Activated naive CD8-positive, alpha-beta T cell treated with anti-CD3 and anti-CD28 coated beads, Interleukin-2, amount 10 ng/mL, durations not matched to agents 7 days and 5 days (primary cell): ENCODE measurements at places on chromosomes 2 and 18. TPM values are rescaled to one million over a fixed set of nuclear protein-coding genes. Genes with fewer than 3 reads are reported as not detected.
A peak's percentile ranks its signal among the peaks of the same experiment; 100 is the strongest.

Gene TRABD2A
- total RNA-seq, result 81.1 TPM

DNA sequence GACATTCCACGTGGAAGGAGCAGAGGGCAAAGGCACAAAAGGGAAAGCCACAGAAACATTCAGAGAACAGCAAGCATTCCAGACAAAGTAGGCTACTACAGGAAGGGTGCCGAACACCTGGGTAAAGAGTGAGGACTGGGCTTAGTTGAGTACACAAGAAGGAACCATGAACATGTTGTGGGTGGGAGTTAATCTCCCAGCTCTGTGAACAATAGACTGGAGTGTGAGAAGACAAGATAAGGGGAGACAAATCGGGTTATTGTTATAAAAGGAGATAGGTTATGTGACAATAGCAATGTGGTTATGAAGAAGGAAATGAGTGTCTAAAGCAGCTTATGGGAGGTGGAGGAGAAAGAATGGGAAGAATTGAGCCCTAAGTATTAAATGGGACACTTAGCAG is 70.0 kb downstream of the DPP4 start:
- H3K4me1 ChIP-seq, result peaks cover 46% of the 10 kb centered on the region
- H3K27me3 ChIP-seq, result no peaks in the 10 kb centered on the region
- H3K4me3 ChIP-seq, result no peak overlapping the region
- peaks cover 82% of the 10 kb centered on the region for H3K36me3 ChIP-seq
- peak overlapping the region; percentile 39 for H3K27ac ChIP-seq
- DNase-seq, result no peak

Gene AQP12B
- not detected for total RNA-seq

DNA sequence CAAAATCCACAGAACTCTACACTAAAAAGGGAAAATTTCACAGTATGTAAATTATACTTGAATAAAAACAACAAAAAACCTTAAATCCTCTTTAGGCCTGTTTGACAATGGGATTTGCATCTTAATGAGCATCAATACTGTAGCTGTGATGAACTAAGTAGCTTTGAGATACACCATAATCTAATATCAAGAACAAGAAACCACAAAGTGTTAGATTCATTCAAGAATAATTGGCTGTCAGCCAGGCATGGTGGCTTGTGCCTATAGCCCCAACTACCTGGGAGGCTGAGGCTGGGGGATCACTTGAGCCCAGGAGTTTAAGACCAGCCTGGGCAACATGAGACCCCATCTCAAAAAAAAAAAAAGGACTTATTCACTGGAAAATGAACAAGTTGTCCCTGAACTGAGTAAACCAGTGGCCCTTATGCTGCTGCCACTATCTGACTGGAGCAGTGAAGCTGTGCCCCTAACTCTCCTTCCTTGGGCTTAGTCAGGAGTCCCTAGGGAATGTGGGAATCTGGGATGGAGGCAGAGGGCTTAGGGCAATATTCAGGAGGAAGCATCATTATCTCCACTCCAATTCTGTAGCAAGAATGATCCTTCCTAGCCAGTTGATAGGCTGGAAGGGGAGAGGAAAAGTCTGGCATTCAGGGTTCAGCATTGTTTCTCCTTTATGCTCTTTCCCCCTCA is 88.5 kb downstream of the PRKCE start:
- H3K27me3 ChIP-seq, result no peaks in the 10 kb centered on the region
- no peak overlapping the region for H3K4me3 ChIP-seq
- no peaks in the 10 kb centered on the region for H3K36me3 ChIP-seq
- DNase-seq, result no peak
- H3K27ac ChIP-seq, result no peak overlapping the region

DNA sequence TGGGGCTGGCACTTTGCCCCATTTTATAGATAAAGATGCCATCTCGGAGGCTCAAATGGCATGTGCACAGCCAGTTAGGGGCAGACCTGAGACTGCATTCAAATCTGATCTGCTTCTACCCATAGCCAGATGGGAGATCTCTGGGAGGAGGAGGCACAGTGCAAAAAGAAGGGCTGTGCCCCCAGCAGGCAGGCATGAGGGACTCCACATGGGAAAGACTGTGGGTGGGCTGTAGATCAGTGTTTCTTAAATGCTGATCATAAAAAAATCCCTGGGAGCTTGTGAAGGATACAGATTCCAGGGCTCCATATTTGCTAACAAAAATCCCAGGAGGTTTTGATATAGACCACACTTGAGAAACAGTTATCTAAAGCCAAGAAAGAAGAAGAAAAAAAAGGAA is 15.2 kb downstream of the PAX8 start:
- peaks cover 37% of the 10 kb centered on the region for H3K36me3 ChIP-seq
- no peak overlapping the region for H3K27ac ChIP-seq
- H3K4me3 ChIP-seq, result no peak overlapping the region
- peaks cover 11% of the 10 kb centered on the region for H3K4me1 ChIP-seq
- H3K27me3 ChIP-seq, result no peaks in the 10 kb centered on the region
- DNase-seq, result no peak

DNA sequence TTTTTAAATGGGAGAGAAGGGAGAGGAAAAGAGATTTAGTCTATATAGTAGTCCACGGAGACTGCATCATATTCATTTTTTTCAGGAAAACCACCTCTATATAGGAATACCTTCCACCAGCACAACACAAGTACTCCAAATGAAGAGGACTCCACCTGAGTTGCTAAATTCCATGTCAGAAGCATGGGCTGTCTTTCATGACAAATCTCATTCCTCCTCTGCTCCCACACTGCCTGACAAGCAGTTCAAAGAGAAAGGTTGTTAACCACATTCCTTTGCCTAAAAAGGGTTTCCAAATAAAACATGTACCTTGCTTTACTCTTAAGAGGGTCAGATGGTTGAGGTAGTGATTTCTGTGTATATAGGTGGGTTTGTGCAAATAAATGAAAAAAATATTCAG is 122.0 kb downstream of the TMEFF2 start:
- peaks cover 5% of the 10 kb centered on the region for H3K27me3 ChIP-seq
- peak overlapping the region; percentile 17 for H3K4me3 ChIP-seq
- no peak for DNase-seq
- peaks cover 23% of the 10 kb centered on the region for H3K4me1 ChIP-seq
- H3K36me3 ChIP-seq, result no peaks in the 10 kb centered on the region
- H3K27ac ChIP-seq, result no peak overlapping the region

Gene EIPR1
- total RNA-seq, result 34.6 TPM

DNA sequence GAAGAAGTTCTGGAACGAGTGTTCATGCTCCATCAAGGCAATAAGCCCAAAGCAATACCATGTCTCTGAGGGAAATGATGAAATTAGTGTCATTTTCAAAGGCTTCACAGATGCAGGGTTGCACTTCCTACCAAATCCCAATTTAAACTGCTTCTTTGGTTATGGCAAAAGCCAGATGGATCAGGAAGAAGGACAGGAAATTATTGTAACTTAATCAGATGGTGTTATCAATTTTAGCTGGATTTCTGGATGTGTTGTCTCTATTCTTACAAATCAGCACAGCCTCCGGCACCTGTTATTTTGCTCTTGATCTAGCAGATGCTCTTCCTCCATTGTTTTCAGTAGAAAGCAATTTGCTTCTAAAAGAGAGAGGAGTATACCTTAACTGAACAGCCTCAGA is 693.4 kb downstream of the SOCS6 start:
- H3K4me3 ChIP-seq, result no peak overlapping the region
- H3K36me3 ChIP-seq, result no peaks in the 10 kb centered on the region
- no peaks in the 10 kb centered on the region for H3K4me1 ChIP-seq
- H3K27me3 ChIP-seq, result no peaks in the 10 kb centered on the region
- no peak overlapping the region for H3K27ac ChIP-seq

GRCh38 chr2:118479020-118479419 is 368.4 kb downstream of the EN1 start:
- H3K27ac ChIP-seq, result no peak overlapping the region
- H3K36me3 ChIP-seq, result no peaks in the 10 kb centered on the region
- no peak overlapping the region for H3K4me3 ChIP-seq
- DNase-seq, result no peak
- H3K4me1 ChIP-seq, result no peaks in the 10 kb centered on the region

Gene LPIN2
- 91.0 TPM for total RNA-seq

DNA sequence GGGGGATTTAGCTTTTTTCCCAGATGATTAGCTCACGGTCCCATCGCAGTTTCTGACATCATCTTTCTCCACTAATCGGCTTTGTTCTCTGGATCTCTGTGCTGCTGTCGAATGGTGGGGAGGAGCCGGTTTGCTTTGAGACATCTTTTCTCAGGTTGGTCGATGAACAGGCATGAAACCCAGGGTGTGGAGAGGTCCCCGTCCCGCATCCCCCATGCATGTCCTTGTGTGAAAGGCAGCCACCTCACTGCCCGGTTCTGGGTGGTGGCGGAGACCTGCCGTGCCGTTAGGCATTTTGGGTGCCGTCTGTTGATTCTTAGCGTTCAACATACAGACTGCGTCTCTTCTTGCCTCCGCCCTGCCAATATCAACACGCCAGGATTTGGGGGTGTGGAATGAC is 57.8 kb downstream of the CTDP1 start:
- peaks cover 67% of the 10 kb centered on the region for H3K36me3 ChIP-seq
- H3K27ac ChIP-seq, result no peak overlapping the region
- no peaks in the 10 kb centered on the region for H3K27me3 ChIP-seq

- no peaks in the 10 kb centered on the region for H3K27me3 ChIP-seq
- H3K36me3 ChIP-seq, result no peaks in the 10 kb centered on the region
- H3K4me3 ChIP-seq, result no peak overlapping the region
- DNase-seq, result no peak
- no peaks in the 10 kb centered on the region for H3K4me1 ChIP-seq
- no peak overlapping the region for H3K27ac ChIP-seq
These were observed 33.9 kb upstream of the IKZF2 start for GRCh38 chr2:213185147-213185822.

- DNase-seq, result peak; percentile 67
- peaks cover 5% of the 10 kb centered on the region for H3K4me1 ChIP-seq
- H3K4me3 ChIP-seq, result peak within 1 kb of the TSS; percentile 48
- H3K27me3 ChIP-seq, result peaks cover 42% of the 10 kb centered on the region
These were observed at the start of gene GNAL for GRCh38 chr18:11688972-11689668. GNAL (plus strand) TSS chr18:11689264; CDS start chr18:11689564, 300 bp downstream.

Gene TCF23
- total RNA-seq, result not detected

- H3K4me1 ChIP-seq, result peaks cover 2% of the 10 kb centered on the region
- peaks cover 13% of the 10 kb centered on the region for H3K36me3 ChIP-seq
- H3K4me3 ChIP-seq, result no peak overlapping the region
- no peak for DNase-seq
- H3K27ac ChIP-seq, result no peak overlapping the region
These were observed 200.7 kb downstream of the DIS3L2 start for GRCh38 chr2:232162187-232162586.

DNA sequence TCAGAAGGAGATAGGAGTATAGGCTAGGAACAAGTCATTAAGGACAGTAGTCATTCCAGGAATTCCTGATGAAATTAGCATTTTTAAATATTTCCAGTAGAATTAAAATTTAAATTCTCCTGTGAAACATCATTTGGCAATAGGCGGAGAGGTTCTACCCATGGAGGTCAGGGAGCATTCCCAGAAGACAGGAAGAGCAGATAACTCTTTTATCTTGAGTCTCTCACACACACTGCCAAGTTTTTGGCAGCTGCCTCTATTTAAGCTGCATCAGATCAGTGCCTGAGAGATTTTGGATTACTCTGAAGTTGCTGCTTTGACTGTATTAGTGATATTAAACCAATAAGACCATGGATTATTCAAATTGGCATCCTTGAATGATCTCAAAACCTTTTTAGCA is 714.7 kb downstream of the EPHA4 start:
- H3K4me1 ChIP-seq, result no peaks in the 10 kb centered on the region
- H3K4me3 ChIP-seq, result no peak overlapping the region
- DNase-seq, result no peak
- no peak overlapping the region for H3K27ac ChIP-seq
- no peaks in the 10 kb centered on the region for H3K36me3 ChIP-seq

Gene CFAP221
- total RNA-seq, result not detected

Gene MOCOS
- 0.23 TPM for total RNA-seq

DNA sequence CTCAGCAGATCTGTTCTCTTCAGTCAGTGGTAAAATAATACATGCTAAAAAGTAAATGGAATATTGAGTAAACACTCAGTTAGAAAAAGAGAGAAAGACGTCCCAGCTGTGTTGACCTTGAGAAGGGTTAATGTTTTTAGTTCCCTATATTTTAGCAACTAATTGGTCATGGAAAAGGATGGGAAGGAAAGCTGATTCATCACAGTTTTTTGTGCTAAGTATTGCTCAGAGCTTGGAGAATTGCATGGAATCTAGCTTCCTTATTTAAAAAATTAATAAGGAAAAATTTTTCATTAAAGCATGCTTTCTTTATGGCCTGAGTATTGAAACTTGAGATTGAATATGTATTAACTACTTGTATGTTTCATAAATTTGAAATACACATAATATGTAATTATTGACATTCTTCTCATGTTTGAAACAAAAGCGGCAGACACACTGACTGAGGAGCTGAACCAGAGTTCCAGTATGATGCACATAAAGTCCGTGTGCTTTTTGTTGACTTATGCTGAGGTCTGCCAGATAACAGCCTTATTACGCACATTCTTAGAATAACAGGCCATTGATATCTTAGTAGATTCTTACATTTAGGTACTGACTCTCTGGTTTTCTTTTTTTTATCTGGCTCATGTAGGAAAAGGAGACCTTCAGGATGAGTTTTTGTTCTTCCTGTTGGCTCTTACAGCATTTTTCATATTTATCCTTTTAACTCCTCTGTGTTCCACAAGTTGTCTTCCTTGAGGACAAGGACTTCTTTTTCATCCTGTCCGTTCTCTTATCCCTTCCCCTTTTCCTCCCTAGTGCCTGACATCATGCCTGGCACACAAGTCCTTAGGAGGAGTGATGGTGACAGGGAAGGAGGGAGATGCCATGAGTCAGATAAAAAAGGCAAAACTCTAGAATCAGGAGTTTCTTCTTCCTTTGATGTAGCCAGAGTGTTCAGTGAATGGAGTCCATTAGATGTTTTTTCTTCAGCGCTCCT is 194.1 kb downstream of the PTPRM start:
- H3K4me1 ChIP-seq, result no peaks in the 10 kb centered on the region
- H3K27ac ChIP-seq, result no peak overlapping the region
- no peaks in the 10 kb centered on the region for H3K36me3 ChIP-seq
- no peak overlapping the region for H3K4me3 ChIP-seq
- H3K27me3 ChIP-seq, result no peaks in the 10 kb centered on the region

- no peaks in the 10 kb centered on the region for H3K36me3 ChIP-seq
- no peaks in the 10 kb centered on the region for H3K4me1 ChIP-seq
- no peak for DNase-seq
- H3K27me3 ChIP-seq, result no peaks in the 10 kb centered on the region
These were observed 170.9 kb downstream of the SEPTIN10 start for GRCh38 chr2:109442715-109443319.

Gene DTNA
- not detected for total RNA-seq

- H3K36me3 ChIP-seq, result no peaks in the 10 kb centered on the region
- DNase-seq, result no peak
- no peaks in the 10 kb centered on the region for H3K4me1 ChIP-seq
These were observed 207.7 kb downstream of the ZBTB7C start for GRCh38 chr18:48201337-48202005.
